ENCODE measurements at places on chromosomes 2 and 18.

- no peak for DNase-seq
Observed at GRCh38 chr18:49856496-49856895, 43.2 kb upstream of the ACAA2 start.

- no peak for DNase-seq
Observed at GRCh38 chr2:212752730-212753351, 214.2 kb upstream of the ERBB4 start.

GRCh38 chr18:24209558-24209957 lies 70.7 kb downstream of the CABYR start:
- no peak for DNase-seq

DNA sequence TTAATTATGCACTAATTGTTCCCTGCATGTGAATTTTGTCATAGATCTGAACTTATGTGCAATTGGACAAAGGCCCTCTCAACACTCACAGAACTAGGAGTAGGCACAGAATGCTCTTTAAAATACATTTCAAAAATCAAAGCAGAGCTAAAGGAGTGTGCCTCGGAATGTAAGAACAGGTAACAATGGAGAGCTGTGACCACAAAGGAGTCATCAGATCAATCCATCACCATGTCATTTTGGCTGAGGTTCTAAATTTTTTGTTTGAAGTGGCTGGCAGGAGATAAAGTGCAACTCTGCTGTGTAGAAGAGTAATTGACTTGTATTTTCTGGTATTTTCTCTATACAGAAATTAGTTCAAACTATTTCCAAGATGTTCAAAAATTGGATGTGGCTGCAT lies 155.4 kb downstream of the NRP2 start:
- DNase-seq = no peak

- DNase-seq = no peak
Observed at GRCh38 chr2:183123959-183124221, 353 bp upstream of the NUP35 start.

DNA sequence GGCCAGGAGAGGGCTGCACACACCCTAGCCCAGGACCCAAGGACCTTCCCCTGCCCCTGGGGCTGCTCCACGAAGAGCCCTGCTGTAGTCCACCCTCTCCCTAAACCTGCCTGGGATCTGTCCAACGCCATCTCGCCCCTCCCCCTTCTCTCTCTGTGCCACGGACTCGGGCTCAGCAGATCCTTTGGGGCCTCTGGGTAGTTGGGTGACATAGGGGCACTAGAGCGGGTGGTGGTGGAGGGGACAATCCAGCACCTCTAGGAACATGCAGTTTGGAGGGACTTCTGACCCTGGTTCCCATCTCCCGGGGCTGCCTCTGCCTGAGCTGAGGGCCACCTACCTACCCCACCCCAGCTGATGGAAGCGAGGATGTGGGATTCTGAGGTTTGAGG lies 7.3 kb upstream of the CRYBA2 start:
- DNase-seq = no peak

GRCh38 chr18:27717250-27717649 lies 459.7 kb downstream of the CDH2 start:
- no peak for DNase-seq

DNA sequence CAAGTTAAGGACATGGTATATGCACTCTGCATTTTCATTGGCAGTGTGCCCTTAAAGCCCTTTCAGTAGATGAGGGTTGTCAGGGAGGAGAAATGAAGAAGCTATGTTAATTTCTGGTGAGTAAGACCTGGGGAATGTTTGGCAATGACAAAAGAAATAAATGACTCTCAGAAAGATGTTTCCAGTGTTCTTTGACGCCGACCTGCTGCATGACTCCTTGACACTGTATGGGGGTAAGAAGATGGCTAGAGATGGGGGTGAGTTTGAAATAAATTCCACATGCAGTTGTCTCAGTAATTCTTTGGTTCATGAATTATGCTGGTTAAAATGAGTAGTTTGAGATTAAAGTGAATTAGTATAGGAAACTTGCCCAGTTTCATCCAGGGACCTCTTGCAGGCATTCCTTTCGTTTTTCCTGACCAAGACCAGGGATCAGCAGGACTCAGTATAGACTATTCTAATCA lies 5.9 kb downstream of the CCDC121 start:
- DNase-seq = no peak

GRCh38 chr18:48265328-48265727 lies 143.9 kb downstream of the ZBTB7C start:
- no peak for DNase-seq

GRCh38 chr2:120716641-120717585 lies 18.8 kb upstream of the GLI2 start:
- DNase-seq = no peak

DNA sequence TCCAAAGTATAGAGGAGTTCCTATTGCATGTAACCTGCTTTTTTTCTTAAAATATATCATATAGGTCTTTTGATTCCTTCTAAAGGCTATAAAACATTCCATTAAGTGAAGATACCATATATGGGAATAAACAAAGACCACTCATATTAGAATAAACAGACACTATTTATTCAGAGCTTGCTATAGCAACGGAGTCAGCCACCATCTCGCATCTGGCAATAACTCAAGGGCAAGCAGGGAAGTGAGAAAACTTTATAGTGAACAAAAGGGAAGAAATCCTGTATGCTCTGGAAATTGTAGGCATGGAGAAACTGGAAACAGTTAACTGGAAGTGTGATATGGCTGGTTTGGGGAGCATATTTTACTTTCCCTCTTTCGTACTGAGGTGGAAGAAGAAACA lies 301.9 kb downstream of the PTH2R start:
- no peak for DNase-seq

GRCh38 chr2:205024822-205025518 lies 479.7 kb downstream of the PARD3B start:
- no peak for DNase-seq

- no peak for DNase-seq
Observed at GRCh38 chr18:9097349-9097748, 5.2 kb upstream of the NDUFV2 start.

All from stimulated activated CD8-positive, alpha-beta memory T cell treated with anti-CD3 and anti-CD28 coated beads, Interleukin-4, amount 100 ng/mL, for 4 hours (primary cell).